Iris pigment epithelial cell (primary cell): ENCODE measurements at places on chromosomes 4 and X.
A peak's percentile ranks its signal among the peaks of the same experiment; 100 is the strongest.

DNA sequence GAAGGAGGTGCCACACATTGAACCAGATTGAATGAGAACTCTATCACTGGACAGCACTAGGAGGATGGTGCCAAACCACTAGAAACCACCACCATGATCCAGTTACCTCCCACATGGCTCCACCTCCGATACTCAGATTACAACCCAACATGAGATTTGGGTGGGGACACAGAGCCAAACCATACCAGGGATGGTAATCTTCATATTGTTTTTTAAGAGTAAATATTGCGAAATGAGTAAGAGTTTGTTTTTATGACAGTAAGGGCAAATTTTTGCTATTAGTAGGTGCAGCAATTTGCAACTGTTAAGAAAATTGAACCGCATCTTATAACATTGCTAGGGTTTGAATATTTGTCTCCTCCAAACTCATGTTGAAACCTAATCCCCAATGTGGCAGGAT, 891.5 kb downstream of the NLGN4X start:
- DNase-seq = no peak

DNA sequence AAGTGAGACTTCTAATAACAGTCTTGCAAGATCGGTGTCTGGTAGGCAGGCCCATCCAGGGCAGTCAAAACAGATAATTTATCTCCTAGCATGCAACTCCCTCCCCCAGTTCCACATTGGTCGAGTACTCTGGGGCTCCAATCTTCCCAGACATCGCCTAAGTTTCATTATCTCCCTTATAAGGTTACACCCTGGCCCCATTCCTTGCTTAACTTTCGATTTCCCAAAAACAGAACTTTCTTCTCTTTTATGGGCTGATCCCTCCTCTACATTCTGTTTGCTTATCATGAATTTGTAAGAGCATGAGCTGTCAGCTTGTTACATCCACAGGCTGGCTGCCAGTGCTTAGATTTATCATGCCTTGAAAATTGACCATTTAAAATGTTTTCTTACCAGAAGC, 471.3 kb downstream of the TECRL start:
- DNase-seq = no peak

- no peak for DNase-seq
These were observed 107.3 kb upstream of the PABPC4L start for GRCh38 chr4:134308910-134309309.

- no peak for DNase-seq
These were observed 60.7 kb downstream of the FAM53A start for GRCh38 chr4:1623400-1623799.

- no peak for DNase-seq
These were observed 163.7 kb upstream of the PPP1R2C start for GRCh38 chrX:42941671-42942070.

GRCh38 chr4:184169225-184169867, 48.3 kb downstream of the ENPP6 start:
- DNase-seq = no peak

DNA sequence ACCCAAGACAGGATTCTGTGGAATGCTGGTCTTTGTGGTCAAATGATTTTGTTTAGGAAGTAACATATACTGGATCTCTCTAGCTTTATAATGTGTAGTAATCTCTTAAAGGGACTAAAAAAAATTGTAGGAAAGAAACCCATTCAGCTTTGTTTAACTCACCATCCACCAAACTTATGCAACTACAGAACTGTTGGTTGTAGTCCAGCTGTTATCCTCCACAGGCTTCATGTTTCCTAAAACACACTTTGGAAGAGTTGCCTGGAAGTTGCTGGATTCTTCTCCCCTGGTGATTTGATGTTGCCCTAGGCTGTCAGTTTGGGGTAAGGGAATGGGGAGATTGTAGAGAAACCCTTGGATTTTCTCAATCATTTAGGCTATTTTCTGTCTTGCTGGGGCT, 89.3 kb downstream of the RLIM start:
- DNase-seq = no peak

DNA sequence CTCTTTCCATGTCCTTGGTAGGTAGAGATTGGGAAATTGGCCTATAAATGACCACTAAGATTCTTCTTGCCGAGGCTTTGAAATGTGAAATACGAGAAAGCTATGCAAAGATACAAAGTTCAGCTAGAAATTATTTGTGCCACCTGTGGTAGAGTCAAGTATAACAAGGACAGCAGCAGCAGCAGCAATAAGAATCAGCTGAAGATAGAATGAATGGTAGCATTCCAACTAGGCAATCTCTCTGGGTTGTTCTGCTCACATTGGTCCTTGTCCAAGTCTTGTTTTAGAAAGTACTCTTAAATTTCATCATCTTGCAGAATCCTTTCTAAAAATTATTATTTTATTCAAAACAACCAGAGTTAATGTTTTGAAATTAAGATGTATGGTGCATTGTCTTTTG, 67.8 kb upstream of the PCDH10 start:
- DNase-seq = no peak

GRCh38 chr4:140807491-140808252, 51.5 kb upstream of the TBC1D9 start:
- DNase-seq = peak; percentile 78

DNA sequence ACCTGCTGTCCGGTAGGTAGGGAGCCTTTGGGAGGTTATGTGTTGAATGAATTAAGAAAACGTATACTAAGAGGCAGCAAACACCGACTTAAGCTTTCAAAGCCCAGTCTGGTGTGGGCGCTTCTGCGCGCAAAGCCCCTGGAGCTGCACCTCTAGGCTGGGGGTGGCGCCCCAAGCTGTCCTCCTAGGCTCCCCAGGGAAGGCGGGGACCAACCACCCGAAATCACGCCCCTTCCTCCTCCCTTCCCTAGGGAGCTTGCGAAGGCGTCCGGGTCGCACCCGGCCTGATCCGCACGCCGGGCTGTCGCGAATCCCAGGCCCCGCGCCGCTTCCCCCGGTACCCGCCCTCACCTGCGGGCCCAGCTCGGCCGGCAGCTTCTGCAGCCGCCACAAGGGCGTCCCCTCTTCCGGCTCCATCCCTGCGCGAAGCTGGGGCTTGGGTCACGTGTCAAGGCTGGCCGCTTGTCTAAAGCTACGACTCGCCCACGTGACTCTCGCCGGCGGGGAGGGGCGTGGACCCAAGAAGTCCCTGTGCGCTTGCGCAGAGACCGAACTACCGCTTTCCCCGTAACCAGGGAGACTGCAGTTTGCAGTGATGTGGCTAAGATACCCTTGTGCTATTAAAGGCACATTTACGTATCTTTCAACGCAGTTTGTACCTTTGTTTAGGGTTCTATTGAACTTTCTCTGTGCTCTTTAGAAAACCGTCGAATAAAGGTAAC, at the start of gene COMMD8:
TSS of gene COMMD8 (minus strand) at position 468 of the 722 bp plus-strand sequence. CDS start at position 417, 51 bp downstream.
- peak; percentile 96 for DNase-seq

GRCh38 chr4:8895295-8895694, 23.7 kb upstream of the HMX1 start:
- DNase-seq = no peak

GRCh38 chrX:139831017-139831416, 101.8 kb downstream of the ATP11C start:
- no peak for DNase-seq

DNA sequence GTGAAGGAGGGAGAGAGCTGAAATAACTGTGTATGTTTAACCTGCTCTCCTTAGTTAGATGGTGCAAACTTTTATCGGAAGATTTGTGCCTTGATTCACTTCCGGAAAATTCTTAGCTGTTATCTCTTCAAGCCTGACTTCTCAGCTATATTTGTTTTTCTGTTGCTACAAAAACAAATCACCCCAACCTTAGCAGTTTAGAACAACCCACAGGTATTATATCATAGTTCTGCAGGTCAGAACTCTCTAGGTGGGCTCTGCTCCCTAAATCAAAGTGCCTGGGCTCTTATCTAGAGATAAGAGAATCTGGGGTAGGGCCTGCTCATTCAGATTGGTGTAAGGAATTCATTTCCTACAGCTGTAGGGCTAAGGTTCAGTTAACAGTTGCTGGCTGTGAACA, 15.1 kb upstream of the CEP135 start:
- DNase-seq = no peak

DNA sequence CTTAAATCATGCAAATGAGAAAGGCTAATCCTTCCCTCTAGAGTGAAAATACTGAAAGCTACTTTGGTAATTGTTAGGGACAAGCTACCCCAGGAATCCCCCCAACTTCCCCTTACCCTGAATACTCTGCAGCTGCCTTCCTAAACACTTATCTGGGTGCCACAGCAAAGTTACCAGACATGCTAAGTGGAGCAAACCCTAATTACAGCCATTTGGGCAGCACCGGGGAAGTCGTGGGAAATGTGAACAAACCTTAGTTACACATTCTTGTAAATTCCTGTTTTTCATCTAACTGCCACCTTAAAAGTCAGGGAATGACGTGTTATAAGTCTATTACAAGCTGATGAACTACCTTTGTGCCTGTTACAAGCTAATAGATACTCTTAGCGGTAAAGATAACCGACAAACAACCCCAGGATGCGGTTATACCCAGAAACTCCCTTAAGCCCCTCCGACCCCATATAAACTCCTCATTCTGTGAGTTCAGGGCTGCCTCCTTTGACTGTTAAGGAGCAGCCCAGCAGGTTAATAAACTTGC, 66.0 kb upstream of the PLAC8 start:
- DNase-seq = no peak

GRCh38 chr4:3492741-3493719, 29.9 kb downstream of the DOK7 start:
- no peak for DNase-seq

- DNase-seq = no peak
These were observed 93.1 kb downstream of the PSAPL1 start for GRCh38 chr4:7341491-7342222.

GRCh38 chr4:81376720-81377119, 95.0 kb downstream of the RASGEF1B start:
- DNase-seq = no peak

DNA sequence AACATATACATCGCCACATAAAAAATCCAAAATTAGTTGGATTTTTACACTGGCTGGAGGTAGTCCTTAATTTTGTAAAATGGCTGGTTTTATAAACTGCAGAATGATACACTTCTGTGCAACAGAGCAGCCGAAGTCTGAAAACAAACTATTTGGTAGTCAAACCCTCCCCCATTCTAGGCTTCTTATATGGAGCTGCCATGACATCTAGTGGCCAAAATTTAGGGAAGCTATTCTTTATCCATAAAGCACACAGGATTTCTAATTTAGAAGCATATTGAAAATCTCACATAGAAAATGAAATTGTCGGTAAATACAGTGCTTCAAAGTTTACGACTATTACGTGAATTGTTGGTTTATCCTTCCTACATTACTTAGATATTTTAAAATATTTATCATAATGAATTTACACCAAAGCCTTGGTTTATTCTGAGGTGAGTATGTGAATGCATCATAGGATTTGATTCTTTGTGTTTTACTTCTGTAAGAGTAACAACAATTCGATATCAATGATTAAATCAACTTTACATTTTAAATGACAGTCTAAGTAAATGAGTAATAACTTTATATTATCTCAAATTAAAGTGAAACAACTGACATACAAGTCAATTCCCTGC, 113.4 kb upstream of the FAM241A start:
- DNase-seq = peak; percentile 65

DNA sequence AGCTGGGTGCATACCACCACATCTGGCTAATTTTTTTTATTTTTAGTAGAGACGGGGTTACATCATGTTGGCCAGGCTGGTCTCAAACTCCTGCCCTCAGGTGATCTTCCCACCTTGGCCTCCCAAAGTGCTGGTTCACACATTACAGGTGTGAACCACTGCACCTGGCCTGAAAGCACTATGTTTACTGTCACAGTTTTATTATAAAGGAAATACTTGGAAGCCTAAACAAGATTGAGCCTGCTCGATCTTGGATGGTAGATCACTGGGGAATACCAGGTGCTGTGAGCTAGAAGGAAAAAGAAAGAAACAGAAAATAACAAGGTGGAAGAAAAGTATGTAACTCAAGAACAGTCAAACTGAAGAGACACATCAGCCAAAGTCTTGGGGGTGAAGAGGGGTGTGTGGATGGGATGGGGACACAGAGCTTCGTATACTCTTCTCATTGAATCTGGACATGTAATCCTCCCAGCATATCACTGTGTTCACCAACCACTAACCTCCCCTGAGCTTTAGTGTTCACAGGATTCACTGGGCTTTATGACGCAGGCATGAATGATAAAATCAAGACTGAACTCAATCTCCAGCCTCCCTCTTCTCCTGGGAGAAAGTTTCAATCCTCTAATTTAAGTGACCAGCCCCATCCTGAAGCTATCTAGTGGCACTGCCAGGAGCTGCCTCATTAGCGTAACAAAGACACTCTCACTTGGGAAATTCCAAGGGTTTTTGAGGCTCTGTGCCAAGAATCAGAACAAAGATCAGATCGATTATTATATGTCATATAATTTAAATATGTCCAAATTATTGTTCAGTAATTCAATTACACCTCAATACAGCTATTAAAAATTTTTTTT, 40.9 kb downstream of the PDS5A start:
- no peak for DNase-seq
